ENCODE measurements at places on chromosomes 5 and 9.

DNA sequence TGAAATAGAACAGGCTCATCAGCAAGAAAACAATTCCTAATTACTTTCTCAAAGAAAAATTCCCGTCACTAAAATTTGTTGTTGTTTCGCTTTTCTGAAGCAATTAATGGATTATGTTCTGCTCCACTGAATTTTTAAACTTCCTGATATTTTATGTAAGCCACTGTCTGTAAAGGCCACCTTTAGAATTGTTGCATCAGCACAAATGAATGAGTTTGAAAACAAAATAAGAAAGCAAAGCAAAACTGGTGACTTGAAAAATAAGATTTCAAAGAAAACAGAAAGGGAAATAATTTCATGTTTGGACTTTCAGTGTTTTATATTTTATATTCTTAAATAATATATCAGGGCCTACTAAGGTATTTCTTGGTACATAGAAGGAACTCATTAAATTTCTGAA lies 636.3 kb upstream of the TYRP1 start:
- DNase-seq, result no peak

DNA sequence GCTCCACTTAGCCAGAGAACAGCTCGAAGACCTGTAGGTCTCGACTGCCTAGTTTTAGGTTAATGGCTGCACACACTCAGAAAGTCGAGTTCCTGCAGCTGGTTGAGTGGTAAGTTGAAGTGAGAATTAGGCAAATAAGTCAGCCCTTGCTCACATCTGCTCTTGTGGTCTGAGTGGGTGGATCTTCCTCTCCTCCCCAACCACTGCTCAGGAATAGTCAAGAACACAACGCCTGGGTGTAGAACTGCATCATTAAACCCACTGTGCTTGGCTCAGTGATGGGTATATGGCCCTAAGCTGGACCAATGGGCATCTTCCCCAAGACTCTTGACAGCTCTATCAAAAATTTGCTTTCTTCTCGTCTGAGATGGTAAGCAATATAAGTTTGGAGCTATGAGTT lies 20.9 kb upstream of the ADAM19 start:
- no peak for DNase-seq

DNA sequence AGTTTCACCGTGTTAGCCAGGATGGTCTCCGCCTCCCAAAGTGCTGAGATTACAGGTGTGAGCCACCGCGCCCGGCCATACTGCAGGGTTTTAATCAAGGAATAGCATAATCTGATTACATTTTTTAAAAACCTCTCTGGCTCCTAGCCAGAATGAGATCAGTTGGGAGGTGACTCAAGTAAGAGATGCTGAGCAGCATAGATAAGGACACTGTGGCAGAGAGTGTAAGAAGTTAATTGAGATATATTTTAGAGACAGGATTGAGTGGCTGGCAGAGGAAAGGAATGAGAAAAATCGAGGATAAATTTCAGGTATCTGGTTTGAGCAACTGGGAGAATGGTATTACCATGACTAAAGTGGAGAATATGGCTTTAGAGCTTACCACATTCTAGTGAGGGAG lies 7.3 kb upstream of the RIGI start:
- no peak for DNase-seq

GRCh38 chr9:101028346-101029314 lies at the start of gene PLPPR1:
PLPPR1 (plus strand) TSS chr9:101028727.
- peak; percentile 98 for DNase-seq

- DNase-seq, result no peak
Measured at GRCh38 chr5:141650851-141651727, at the start of gene FCHSD1. FCHSD1 (minus strand) TSS chr5:141651418; CDS start chr5:141651368, 50 bp downstream.

DNA sequence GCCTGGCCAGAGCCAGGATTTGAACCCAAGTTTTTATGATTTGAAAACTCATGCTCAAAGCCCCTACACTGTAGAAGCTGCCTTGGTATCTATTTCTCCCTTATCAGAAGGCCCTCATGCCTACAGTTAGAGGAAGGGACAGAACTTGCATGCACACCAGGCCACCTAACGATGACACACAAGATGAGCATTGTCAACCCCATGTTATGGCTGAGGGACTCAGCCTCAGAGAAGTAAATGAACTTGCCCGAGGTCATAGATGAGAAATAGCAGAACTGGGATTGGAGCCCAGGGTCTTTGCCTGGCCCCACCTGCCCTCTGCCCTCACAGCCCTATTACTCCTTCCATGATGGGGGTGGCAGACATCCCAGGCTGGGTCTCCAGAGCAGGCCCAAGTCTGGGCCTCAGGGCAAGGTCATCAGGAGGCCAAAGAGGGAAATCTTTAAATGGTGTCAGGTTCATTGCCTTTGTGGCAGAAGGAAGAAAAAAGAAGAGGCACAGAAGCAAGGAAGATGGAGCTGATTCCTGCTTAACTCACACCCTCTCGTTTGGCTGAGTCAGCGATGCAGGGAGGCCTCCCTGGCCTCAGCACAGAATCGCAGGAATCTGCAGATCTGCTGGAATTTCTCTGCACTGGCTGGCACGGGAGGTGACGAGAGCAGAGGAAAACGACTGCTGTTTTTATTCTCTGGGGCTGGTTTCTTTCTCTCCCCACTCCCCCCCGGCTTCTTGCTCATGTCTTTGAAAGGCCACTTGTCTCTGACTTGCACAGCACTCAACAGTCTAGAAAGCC lies 20.6 kb upstream of the CRB2 start:
- DNase-seq, result no peak

DNA sequence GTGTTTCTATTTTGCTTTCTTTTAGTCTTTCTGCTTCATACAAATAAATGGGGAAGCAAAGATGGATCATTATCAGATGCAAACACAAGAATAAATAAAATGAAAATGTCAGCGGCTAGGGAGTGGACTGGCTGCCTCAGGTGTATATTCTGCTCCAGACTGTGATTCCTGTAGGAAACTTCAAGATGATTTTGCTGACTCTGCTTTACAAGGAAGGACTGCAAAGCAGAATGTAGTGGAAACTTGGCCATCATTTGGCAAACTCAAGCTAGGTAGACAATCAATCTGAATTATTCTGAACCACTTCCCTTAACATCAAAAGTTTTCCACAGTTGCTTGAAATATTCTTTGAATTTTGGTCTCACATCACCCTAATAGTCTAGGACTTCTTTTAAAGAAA lies 38.1 kb upstream of the NREP start:
- no peak for DNase-seq

Data from WERI-Rb-1 (cell line).